ENCODE measurements at places on chromosomes 5 and 9.
A peak's percentile ranks its signal among the peaks of the same experiment; 100 is the strongest.

- DNase-seq, result no peak
These were observed 404.9 kb upstream of the ZNF608 start for GRCh38 chr5:125151150-125151900.

GRCh38 chr9:132591244-132591643 is 8.8 kb downstream of the BARHL1 start:
- no peak for DNase-seq

- no peak for DNase-seq
These were observed 7.8 kb downstream of the HSPA4 start for GRCh38 chr5:133059621-133060020.

DNA sequence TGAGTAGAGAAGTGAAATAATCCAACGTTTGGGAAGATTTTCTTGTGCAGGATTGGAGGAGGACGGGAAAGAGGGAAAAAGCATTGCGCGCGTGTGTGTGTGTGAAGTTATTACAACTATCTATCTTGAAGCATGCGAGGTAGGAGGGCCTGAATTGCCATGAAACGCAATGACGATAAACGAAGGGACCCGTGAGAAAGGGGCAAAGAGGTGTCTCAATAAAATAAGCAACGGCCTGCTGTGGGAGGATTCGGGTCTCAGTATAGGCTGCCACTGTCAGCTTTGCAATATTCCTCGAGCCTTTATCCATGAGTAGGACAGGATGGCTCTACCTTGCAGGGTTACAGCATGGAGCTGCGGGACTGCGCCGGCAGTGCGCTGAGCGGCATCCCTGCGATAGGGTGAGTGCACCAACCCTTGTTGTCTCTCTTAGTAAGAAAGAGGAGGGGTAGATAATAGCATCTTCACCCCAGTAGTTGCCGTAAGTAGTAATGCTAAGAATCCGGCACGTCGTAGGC is 631 bp upstream of the RCL1 start:
- no peak for DNase-seq

DNA sequence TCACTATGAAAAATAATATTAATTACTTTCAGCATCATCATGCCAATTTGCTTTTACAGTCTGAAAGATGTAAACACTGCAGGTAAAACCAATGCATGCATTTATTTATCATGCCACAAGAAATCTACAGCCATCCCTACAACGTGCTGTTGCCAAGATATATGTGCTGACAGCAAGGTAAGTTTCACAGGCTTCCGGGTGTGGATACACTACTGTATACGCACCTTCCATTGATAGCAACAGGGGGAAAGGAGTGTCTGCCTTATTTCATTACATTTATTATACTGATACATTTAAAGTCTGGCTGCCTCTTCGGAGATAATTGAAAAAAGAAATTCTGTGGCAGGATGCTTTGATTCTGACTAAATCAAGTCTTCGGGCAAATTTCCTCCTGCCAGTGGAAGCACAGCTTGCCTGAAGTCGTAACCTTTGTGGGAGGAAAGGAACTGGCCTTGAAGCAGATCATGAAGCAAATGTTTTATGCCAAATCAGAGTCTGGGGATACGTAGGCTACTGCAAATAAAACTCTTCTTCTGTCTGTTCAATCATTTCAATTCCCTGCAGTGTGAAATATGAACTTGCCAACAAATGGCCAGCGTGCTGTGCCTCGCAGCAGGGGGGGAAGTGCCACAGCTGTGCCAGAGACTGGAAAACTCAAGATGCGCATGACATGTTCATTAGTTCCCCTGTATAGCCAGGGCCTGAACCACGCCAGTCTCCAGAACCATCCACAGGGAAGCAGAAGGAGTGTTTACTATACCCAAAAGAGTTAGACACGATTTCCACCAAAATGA is 268.1 kb downstream of the EFNA5 start:
- no peak for DNase-seq

- DNase-seq, result no peak
These were observed 122.6 kb downstream of the TLR4 start for GRCh38 chr9:117826837-117827236.

- DNase-seq, result no peak
These were observed 813 bp upstream of the SLU7 start for GRCh38 chr5:160419458-160420330.

DNA sequence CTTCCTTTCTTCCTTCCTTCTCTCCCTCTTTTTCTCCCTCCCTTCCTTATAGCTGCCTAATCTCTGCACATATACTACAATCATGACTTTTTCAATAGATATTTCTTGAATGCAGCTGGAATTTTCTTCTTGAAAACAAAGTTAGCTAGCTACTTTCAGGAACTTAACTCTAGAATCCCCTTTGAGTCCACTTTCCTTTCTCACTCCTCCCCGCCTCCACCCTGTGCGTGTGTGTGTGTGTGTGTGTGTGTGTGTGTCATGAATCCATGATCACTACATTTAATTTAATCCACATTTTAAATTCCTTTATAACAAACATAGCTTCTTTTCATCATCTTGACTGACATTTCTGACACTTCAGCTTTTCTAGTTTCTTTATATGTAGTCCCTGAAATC is 167.5 kb upstream of the KLF9 start:
- DNase-seq, result no peak

GRCh38 chr9:4592886-4593285 is 69.2 kb upstream of the PLPP6 start:
- DNase-seq, result no peak

DNA sequence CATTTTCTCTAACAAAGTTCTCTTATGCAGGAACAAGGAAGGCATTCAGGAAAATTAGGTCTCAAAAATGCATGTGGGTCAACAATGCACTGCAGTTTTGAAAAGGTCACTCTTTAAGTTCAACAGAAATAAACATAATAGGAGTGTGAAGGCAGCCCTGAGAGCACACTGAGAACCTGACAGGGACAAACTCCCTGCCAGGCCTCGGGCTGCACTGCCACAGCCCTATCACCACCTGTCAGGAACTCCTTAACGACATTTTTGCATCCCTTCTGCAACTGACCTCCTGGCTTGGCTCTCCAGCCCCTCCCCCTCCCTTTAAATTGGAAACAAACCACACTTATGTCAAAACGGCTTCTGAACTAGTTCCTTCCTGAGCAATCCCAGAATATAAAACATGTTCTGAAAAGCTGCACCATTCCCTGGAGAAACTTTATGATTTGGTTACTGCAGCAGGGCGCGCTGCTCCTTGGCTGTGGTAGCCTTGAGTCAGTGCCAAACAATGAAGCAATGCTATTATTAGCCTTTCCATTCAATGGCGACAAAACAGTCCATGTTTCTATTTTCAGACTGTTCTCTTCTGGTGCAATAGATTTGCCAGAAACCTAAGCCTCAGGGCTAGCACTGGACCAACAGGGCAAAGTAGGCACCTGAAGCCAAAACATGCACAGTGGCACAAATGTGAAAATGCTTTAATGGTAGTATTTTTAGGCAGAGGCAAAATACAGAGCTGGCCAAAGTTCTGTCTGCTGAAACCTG is 160.1 kb upstream of the ZNF608 start:
- peak; percentile 86 for DNase-seq

- no peak for DNase-seq
These were observed 12.8 kb downstream of the BASP1 start for GRCh38 chr5:17230191-17230590.

DNA sequence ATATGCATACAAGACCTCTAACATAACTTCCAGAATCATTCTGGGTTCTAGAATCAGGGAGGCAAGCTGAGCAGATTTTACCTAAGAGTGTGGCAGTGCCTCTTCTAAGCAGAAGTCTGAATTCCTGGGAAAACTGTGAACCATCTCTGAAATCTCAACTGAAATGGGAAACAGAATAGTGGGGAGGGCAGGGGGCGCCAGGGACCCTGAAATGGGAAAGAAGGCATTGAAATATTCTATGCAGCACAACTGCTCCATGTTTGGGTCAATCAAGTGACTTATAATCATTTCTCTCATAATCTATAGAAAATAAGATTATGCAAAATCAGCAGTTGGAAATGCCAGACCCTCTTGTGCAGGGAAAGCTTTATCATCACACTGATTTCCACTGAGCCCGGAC is 156.1 kb downstream of the EBF1 start:
- no peak for DNase-seq

DNA sequence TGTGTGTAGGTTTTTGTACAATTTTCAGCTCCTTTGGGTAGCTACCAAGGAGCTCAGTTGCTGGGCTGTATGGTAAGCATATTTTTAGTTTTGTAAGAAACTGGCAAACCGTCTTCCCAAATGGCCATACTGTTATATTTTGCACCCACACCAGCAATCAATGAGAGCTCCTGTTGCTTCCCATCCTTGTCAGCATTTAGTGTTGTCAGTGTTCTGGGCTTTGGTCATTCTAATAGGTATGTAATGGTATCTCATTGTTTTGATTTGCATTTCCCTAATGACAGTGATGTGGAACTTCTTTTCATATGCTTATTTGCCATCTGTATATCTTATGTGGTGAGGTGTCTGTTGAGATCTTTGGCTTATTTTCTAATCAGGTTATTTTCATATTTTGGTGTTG is 320.1 kb downstream of the MLLT3 start:
- no peak for DNase-seq

- DNase-seq, result no peak
These were observed 4.4 kb downstream of the SSNA1 start for GRCh38 chr9:137192859-137193258.

DNA sequence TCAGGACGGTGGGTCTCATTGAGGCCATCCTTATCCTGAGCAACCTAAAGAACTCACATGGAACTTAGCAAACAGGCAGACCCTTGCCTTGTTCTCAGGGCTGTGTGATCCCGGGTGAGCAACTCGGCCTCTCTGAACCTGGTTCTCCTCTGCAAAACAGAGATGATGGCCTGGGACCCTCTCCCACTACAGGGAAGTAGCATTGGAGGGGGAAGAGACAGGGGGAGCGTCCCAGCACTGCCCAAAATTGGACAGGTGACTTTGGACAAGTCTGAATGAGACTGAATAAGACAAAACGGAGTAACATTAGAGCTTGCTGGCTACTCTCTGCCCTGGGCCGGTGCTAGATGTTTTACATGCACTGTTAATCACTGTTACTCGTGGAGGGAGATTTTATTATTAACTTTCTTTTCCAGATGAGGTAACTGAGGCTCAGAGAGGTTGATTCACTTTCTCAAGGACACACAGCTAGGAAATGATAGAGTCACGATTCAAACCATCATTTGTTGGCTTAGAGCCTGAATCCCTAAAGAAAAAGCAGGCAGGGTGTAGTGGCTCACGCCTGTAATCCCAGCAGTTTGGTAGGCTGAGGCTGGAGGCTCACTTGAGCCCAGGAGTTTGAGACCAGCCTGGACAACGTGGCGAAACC is 136.4 kb downstream of the C9orf50 start:
- DNase-seq, result no peak

GRCh38 chr9:101469026-101469425 is 33.5 kb upstream of the ALDOB start:
- DNase-seq, result no peak

GRCh38 chr5:1883120-1883924 is 597 bp upstream of the IRX4 start:
- DNase-seq, result no peak

- no peak for DNase-seq
These were observed 23.4 kb upstream of the MAMDC2 start for GRCh38 chr9:70020217-70020616.

GRCh38 chr9:71202931-71203330 is 81.5 kb upstream of the TRPM3 start:
- DNase-seq, result no peak

DNA sequence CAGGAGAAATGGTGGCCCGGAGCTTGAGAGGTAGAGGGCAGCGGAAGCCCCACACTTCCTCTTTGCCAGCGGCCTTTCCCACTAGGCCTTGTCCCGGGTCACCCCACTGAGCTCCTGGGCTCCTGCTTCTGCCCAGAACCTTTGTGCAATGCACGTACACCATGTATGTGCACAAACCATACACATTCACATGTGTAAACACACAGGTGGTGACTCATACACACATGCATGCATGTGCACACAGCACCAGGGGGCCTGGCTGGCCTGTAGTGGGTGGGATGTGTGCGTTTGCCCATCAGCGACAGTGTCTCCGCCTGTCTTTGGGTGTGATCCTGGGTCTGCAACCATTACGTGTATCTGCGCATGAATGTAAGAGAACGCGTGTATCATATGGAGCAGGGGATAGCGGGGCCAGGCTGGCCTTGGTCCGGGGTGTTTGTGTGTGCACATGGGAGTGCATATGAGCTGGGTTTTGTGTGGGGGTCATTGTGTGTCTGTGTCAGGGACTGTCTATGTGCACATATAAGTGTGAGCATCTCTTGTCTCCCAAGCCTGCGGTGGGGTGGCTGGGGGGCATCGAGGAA is 43.7 kb downstream of the PSD2 start:
- DNase-seq, result no peak

DNA sequence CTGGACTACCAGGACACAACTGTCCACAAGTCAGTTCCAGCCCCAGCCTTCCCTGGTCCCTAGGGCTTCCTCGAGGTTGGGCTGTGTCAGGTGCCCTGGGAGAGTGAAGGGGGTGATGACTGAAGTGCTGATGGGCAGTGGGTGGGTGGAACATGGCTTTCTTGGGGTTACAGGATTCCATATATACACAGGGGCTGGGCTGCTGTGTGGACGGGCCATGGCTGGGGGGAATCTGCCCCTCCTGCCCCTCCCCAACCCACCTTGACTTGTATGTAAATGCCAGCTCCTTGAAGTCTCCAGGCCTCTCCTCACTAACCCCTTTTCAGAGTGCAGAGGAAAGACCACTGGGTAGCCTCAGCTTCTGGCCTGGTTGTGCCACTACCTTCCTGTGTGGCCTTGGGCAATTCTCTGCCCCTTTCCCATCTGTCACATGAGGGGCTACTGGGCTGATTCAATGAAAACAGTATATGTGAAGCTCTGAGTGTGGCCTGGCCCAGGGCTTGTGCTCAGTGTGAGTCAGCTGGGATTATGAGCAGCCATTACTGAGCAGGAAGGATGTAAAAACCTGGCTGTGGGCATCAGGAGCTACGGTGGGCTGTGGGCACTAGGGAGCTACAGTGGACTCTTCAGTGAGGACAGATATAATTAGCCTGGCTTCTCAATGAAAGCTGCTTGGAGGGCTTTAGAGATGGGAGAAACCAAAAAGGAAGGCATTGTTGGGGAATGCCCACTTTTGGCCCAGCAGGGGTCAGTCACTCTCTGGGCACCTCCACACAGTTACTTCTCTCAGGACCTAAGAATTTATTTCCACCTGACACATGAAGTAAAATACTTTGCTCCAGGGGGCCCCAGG is 23.3 kb downstream of the PITX1 start:
- DNase-seq, result no peak

GRCh38 chr9:100426189-100426529 is 784 bp upstream of the MSANTD3 start:
- no peak for DNase-seq

DNA sequence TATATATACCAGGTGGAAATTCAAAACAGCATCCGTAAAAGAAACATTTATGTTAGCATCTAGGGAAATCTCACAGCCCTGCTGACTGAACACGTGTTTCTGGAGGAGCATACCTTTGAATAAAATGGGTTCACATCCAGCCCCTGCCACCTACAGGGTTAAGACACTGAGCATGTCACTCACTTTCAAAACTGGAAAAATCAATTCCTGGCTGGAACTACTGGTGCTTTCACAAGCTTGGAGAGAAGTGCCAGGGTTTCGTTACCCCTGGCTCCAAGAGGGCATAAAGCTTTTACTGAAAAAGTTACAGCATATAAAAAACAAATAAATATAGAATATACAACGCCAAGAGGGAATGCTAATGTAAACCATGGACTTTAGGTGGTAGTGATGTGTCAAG is 48.0 kb downstream of the SERINC5 start:
- no peak for DNase-seq

GRCh38 chr5:97836816-97837215 is 653.8 kb upstream of the RIOK2 start:
- no peak for DNase-seq

Data from C1 segment of cervical spinal cord (tissue), 14 donors.